ENCODE measurements at places on chromosomes 7 and 10.

DNA sequence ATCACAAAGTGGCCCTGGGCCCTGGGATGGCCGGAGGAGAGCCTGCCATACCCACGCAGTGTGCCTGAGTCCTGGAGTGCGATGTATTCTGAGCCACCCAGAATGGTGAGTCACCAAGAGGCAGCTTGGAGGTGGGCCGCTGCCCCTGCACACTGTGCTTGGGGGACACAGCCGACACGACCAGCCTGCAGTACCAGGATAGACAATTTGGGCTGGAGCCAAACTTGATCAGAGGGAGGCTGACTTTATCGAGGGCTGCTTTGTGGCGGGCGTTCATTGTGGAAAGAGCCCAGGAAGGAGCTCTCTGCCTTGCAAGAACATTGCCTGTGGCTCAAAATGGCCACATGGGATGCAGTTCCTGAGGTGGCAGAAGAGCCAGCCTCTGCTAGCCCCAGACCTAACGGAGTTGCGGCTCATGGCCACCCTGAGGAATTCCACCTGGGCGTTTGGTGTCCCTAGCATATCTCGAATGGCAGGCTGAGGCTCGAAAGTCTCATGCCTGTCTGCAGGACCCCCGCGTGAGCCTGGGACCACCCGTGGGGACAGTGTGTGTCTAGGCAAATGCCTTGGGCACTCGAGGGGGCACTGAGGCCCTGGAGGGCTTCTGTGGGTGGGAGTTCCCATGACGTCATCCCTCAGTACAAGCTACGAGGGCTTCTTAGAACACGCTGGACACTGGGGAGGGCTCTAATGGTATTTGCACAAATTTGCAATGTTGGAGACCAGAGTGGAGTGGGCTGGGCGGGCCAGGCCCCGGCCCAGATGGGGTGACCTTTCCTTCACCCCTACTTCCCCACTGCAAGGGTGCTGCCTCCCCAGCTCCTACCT, 79.7 kb downstream of the LHPP start:
- no peak for DNase-seq

GRCh38 chr7:155287284-155287935, 10.3 kb upstream of the INSIG1 start:
- no peak for DNase-seq

DNA sequence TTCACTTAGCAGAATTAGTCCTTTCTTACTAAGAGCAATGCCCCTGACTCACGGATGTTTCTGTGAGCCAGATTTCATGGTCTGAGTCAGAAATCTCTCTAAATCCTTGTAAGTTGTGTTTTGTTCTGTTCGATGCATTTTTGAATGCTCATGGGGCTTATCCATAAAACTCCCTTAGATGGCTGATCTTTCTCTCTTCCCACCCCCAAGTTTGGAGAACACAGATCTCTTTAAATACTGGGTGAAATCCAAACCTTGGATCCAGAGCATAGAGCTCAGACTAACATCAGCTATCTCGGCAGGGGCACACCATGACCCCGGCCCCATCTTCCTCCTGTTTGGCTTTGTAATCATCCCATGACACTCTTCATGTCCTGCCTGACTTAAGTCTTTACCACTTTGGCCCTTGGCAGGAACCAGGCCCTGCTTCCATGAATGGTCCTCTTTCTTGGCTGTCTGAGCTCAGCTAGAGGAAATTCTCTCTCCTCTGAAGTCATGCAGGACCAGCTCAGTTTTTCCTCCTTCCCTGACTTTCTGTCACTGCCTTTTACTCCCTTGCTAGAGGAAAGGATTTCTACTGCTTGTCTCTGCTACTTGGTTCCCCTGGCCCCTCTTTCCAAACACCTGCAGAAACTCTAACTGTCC, 120.4 kb upstream of the RAB11FIP2 start:
- DNase-seq = no peak

GRCh38 chr10:89744026-89744425, 42.6 kb downstream of the KIF20B start:
- DNase-seq = no peak

- no peak for DNase-seq
Measured at GRCh38 chr7:119482209-119482608, 790.8 kb upstream of the KCND2 start.

DNA sequence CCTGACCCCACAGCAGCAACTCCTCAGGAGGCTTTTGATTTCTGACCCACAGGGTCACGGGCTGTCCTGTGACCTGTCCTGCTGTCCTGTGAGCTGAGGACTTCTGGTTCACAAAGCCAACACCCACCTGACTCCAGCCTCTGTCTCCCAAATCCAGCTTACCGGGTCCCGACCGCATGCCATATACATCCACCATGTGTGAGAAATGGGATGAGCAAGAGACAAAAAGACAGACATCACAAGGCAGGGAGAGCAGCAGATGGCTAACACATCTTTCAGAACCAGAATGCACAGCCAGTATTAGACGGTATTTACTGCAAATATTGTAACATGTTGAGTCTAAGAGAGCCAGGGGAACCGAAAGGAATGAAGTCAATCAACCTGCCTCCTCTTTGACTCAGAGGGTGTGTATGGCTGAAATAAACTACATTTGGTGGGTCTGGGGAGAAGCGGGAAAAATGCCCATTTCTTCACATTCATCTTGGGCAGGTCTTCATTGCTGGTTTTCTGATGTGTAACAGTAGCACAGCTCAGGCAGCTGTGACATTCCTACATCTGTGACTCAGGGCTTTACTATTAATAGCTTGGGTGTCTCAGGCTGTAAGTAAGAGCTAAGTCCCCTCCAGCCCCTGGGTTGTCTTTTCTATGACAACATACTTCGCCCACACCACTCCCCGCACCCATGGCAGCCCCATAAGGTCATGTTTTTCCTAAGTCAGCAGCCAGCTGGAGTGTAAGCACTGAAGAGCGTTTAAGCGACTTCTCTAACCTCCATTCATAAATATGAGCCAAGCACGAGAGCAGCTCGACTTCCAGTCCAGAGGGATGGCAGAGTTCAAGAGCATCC, 25.0 kb downstream of the ABLIM1 start:
- no peak for DNase-seq

DNA sequence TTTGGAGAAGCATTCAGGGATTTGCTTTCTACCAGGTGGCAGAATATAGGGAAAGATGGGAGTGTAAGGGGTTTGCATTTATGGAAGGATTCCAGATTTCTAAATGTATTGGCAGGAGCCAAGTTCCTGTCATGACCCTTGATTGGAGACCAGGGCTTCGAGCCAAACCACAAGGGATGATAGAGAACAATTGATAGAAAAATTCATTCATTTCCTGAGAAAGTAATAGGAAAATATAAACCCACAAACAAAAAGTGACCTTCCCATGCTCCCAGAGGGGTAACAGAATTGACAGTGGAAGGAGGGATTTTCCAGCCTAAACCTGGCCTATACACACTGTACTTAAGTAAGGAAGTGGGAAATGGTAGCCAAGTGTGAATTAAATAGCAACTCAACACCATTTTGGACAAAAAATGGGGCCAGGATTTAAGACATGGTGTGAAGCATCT, 22.4 kb upstream of the IFIT2 start:
- no peak for DNase-seq

- no peak for DNase-seq
Measured at GRCh38 chr10:94143261-94143660, 149.5 kb downstream of the PLCE1 start.

DNA sequence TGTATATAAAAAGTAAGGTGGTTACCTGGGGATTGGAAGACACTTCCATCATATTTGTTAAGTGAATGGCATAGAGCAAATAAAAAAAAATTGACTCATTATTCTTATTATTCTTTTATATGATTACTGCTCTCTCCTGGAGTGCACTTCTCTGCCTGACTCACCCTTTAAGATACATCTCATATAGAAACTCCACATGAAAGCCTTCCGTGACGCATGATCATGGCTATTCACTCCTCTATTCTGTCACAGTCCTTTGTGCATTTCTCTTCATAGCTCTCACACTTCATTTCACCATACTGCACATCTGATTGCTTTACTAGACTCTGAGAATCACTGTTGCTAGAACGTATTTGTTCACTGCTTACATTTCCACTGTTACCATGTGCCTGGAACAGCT, 597.3 kb downstream of the CNTNAP2 start:
- no peak for DNase-seq

DNA sequence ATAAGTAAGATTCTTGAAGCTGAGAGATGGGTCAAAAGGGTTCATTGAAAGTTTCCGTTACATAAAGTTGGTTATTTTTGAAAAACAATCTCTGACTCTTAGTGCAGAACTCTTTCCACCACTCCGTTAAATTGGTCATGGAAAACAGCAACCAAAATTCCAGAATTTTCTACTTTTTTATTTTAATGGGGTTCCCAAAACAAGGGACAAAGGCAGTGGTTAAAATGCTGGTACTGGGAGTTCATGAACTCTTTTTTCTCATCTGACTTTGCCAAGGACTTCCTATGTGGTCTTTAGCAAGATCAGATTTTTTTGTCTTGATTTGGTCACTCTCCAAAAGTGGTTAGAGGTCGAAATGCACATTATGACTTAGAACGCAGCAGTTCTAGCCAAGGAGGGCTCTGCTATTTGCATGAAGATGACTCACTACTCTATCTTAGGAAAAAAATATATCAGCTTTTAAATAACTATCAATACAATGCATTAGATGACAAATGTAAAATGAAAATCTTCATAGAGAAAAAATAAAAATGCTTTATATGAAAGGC, 145.7 kb downstream of the REEP3 start:
- no peak for DNase-seq

DNA sequence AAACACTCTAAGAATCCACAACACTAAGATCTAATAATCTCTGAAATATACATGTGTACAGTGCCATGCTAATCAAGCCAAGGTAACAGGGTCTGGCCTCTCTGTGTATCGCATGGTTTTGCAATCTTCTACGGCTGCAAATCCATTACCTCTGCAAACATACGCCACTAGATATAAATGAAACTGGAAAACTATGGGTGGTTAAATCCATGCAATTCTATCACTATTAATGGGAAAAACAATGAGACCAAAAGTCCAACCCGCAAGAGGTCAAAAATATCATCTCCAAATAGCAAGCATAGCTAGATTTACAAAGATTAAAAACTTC, 23.0 kb downstream of the SGCE start:
- DNase-seq = no peak

- no peak for DNase-seq
Measured at GRCh38 chr7:37445064-37445723, 3.5 kb downstream of the ELMO1 start.

- DNase-seq = no peak
Measured at GRCh38 chr10:82429302-82429701, 554.3 kb downstream of the NRG3 start.
